Sciatic nerve (tissue), 2 donors: ENCODE measurements at places on chromosomes 6 and 20. TPM values are rescaled to one million over a fixed set of nuclear protein-coding genes. Genes with fewer than 3 reads are reported as not detected.

Gene ZFP64
- 17.0 TPM for total RNA-seq

Gene SAMD5
- 4.5 TPM for total RNA-seq

Gene MATN4
- total RNA-seq = 0.22 TPM

Gene TAAR2
- total RNA-seq = not detected

Gene AURKA
- total RNA-seq = 1.4 TPM

Gene SLC26A8
- 1.5 TPM for total RNA-seq

Gene SLC22A16
- total RNA-seq = 0.22 TPM

Gene ANKRD66
- not detected for total RNA-seq

Gene GPR63
- 0.49 TPM for total RNA-seq

Gene DYNLT2
- total RNA-seq = 2.9 TPM

Gene FOXC1
- 61.8 TPM for total RNA-seq

Gene HTR1B
- 0.62 TPM for total RNA-seq

Gene CEP43
- 18.8 TPM for total RNA-seq

Gene NOTCH4
- 71.8 TPM for total RNA-seq

Gene SIGLEC1
- 19.2 TPM for total RNA-seq

Gene COQ3
- 5.3 TPM for total RNA-seq

Gene FRK
- total RNA-seq = 0.85 TPM

Gene ZFP57
- not detected for total RNA-seq

Gene GRM1
- 0.45 TPM for total RNA-seq

Gene TFAP2A
- total RNA-seq = 1.6 TPM

Gene FAM184A
- total RNA-seq = 7.8 TPM

Gene CDH4
- total RNA-seq = 2.2 TPM

Gene IYD
- total RNA-seq = not detected

Gene DZANK1
- total RNA-seq = 3.5 TPM

Gene MAFB
- total RNA-seq = 38.6 TPM

Gene CASS4
- 2.4 TPM for total RNA-seq

Gene IRAK1BP1
- 5.2 TPM for total RNA-seq

Gene PPP1R16B
- total RNA-seq = 7.5 TPM

Gene PDYN
- not detected for total RNA-seq

Gene IL17A
- total RNA-seq = not detected

Gene LPA
- 0.36 TPM for total RNA-seq

Gene MEP1A
- not detected for total RNA-seq

Gene REM1
- total RNA-seq = 7.2 TPM

Gene OCSTAMP
- not detected for total RNA-seq

Gene BMP7
- total RNA-seq = 17.3 TPM

Gene SLC4A11
- 0.89 TPM for total RNA-seq

Gene GSTA1
- total RNA-seq = 0.49 TPM
